ENCODE measurements at places on chromosomes 5 and 9.

- DNase-seq = no peak
Measured at GRCh38 chr5:64838376-64838775, 69.6 kb downstream of the CWC27 start.

DNA sequence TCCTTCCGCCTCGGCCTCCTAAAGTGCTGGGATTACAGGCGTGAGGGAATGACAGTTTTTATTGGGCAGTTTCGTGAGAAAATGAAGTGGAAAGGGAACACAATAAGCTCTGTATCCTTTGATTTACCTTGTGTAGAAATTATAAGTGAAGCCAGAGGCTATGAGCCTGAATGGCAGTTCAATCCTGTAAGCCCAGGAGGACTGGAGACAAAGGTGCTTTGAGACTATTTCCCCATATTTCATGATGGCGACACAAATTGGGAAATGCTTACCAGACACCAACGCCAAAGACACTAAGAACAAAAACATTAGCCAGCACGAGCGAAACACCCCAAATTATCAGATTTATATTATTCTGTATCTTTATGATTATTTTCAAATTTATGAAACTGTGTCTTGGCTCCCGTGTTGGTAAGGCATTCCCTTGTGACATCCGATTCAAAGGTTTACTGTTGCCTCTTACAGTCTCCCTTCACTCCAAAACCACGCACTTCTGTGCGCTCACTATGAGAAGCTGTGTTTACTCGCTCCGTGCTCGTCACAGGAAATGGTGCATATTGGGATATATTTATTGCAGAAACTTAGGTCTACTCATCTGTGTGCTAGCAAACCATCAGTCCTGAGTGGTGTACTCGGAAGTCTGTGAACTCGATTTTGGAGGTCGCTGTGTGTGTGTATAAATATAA is 73.9 kb downstream of the SH3PXD2B start:
- DNase-seq = no peak

- DNase-seq = no peak
Measured at GRCh38 chr9:120668399-120668798, 45.9 kb downstream of the MEGF9 start.

DNA sequence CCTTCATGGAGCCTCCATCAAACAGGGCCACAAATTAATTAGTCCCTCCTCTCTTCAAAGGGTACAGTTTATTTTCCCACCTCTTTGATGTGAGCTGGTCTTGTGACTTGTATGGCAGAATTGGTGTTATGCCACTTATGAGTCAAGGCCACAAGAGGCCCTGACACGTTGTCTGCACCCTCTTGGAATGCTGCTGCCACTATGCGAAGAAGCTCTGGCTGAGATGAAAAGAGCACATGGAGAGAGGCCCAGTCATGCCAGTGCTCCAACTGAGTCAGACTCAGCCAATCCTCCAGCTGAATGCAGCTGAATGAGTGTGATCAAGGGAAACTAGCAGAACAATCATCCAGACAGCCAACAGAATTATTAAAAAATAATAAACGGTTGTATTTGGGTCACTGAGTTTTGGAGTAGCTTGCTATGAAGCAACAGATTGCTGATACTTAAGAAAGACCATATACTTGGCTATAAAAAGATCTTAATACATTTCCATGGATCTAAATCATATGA is 128.3 kb downstream of the MARCHF11 start:
- DNase-seq = no peak

- no peak for DNase-seq
Measured at GRCh38 chr9:124389146-124389939, 25.9 kb downstream of the PSMB7 start.

DNA sequence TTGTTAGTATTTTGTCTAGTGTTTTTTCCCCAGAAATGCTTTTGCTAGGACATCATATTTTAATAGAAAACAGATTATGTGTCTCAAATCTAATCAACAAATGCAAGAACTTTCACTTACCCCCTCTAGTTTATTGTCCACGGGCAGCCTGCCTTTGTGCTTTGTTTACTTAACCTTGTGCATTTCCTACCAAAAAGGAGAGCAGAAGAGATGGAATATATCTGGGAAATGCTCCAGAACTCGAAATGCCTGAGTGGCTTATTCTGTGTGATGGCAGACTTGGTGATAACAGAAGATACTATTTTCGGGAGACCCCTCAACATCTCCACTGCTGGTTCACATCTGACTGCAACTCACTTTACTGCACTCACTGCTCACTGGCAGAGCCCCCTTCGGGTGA is 33.3 kb upstream of the SPDL1 start:
- DNase-seq = no peak

GRCh38 chr9:99907208-99907532 is 716 bp downstream of the STX17 start:
- DNase-seq = no peak

GRCh38 chr5:109873687-109874086 is 184.0 kb downstream of the MAN2A1 start:
- no peak for DNase-seq
